Heart right ventricle (tissue), 16 donors: ENCODE measurements at places on chromosomes 12 and 14. TPM values are rescaled to one million over a fixed set of nuclear protein-coding genes. Genes with fewer than 3 reads are reported as not detected.

Gene PRICKLE1
- 2.9 TPM for polyA plus RNA-seq

Gene GLT8D2
- polyA plus RNA-seq, result 3.8 TPM

Gene ASCL1
- polyA plus RNA-seq, result not detected

Gene ZBTB1
- polyA plus RNA-seq, result 5.6 TPM

Gene TAS2R8
- polyA plus RNA-seq, result not detected

Gene ENDOU
- polyA plus RNA-seq, result 0.26 TPM

DNA sequence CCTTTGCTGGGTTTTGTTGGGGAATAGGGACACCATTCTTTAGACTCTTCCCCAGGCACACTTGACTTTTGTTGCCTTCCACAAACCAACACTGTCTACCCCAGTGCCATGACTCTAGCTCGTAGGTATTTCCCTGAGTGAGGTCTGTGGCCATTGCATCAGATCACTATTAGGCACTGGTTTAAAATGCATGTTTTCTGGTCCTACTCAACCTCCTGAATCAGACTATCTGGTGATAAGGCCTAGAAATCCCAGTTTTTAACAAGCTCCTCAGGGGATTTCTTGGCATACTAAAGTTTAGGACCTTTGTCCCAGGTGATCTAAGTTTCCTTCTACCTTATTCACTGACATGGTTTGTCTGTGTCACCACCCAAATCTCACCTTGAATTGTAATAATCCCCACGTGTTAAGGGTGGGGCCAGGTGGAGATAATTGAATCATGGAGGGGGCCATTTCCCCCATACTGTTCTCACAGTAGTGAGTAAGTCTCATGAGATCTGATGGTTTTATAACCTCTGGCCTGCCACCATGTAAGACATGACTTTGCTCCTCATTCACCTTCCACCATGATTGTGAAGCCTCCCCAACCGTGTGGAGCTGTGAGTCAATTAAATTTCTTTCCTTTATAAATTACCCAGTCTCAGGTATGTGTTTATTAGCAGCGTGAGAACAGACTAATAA lies 87.8 kb upstream of the PSMC1 start:
- DNase-seq, result no peak

DNA sequence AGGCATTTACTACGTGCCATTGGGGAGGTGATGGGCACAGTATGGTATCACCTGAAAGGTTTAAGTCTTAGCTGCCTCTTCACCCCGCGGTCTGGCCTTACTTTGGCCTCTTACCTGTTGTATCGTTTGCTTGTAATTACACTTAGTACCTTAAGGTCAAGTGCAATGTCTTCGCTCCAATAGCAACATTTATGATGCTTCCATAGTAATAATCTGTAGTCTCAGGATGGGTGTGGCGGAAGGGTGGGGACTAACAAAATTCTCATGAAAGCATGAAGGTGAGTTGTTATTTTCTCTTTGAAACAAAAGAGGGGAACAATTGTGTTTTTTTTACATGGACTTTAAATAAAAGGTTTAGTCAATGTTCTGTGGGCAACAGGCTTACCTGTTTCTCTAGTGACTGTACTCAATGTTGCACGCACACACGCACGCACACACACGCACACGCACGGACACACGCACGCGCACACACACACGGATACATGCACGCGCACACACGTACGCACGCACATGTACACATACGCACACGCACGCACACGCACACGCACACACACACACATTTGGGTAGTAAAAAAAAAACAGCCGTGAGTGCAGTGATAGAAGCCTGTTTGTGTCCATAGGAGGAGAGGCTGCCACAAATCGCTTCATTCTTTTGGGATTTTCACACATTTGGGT lies 91.4 kb downstream of the DNAH10 start:
- no peak for DNase-seq

DNA sequence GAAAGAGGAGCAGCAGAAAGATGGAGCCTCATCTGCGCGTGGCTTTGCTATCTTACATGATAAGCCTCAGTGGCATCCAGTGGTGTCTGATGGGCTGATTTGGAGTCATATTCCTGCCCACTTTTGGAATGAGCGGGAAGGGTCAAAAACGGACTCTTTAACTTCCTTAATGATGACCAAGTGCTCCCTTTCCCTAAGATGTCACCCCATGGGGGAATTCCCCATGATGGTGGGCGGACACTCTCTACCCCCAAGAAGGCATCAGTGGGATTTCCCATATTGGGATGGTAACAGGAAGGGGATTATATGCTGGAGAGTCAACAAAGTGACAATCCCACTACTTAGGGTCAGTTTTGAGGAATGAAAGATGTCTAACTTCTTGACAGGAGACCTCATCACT lies 110.9 kb downstream of the GPATCH2L start:
- DNase-seq, result no peak

DNA sequence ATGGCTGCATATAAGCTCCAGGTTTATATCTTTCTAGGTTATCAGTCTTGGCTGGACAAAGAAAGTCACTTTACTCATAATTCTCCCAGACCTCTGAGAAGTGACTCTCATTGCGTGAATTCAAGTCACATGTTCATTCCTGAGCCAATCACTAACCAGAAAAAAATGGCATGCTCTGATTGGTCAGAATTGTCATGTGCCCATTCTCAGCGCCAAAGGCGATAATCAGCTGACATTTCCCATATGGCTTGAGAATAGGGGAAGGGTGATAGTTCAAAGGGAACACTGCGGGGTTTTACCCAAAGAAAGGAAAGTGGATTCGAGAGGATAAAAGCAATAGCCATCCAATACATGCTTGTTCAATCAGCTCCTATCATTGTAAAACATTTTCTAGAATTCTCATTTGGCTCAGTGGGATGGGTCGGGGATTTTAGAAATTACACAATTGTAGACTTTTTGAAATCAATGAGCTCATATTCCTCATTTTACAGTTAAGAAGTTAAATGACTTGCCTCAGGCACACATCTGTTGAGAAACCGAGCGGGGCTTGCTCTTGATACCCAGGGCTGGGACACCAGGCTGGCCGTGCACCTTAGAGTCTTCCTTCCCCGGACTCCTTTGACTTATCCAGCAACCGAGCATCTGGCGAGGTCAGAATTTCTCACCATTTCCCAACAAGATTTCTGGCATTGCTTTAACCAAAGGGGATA lies 454.0 kb upstream of the TBX3 start:
- DNase-seq, result no peak

DNA sequence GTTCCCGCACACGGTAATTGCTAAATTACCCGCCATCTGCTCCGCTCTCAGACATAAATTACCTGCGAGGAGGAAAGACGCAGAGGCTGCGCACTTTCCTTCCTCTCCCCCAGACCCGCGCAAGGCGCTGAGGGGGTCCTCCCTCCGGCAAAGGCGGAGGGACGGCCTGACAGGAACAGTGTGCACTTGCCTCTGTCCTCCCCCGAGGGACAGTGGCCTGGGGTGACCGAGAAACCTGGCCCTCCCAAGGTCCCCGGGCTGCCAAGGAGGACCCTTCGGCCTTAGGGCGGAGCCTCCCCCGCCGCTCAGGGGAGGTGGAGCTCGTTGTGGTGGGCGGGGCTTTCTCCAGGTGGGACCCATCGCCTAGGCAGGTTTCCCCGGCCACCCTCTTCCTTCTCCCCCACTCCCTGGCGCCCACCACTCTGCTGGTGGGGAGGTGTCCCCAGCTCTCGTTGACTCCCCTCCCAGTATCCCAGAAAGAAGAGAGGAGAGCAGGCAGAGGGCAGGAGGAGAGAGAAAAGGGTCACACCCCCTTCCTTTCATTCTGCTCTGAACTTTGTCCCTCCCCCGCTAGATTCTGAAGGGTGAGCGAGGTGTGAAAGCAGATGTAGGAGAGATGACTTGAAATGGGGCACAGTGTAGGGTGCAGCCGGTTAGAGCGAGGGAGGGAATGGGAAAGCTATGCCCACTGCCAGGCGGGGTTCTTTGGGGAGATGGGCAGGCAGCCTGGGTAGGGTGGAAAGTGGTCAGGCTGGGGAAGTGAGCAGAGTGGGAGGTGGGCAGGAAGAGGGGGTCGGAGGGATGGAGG lies 11.4 kb upstream of the CALCOCO1 start:
- DNase-seq, result no peak

DNA sequence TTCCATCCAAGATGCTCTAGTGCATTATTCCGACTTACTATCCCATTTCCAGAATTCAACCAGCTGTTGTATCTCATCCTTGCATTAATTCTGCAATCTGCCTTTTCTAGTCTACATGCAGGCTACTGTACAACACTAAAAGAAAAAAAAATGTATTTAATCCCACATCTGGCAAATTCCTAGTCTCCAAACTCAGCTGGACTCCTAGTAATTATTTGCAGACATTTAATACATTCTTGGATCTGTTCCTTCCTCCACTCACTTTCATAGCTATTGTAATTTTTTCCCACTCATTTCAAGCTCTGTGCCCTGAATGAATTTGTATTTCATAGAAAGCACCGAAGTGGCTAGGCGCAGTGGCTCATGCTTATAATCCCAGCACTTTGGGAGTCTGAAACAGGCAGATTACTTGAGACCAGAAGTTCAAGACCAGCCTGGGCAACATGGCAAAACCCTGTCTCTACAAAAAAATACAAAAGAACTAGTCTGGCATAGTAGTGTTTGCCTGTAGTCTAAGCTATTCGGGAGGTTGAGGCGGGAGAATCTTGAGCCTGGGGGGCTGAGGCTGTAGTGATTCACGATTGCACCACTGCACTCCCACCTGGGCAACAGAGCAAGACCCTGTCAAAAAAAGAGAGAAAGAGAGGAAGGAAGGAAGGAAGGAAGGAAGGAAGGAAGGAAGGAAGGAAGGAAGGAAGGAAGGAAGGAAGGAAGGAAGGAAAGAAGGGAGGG lies 39.5 kb upstream of the YAF2 start:
- DNase-seq, result no peak

DNA sequence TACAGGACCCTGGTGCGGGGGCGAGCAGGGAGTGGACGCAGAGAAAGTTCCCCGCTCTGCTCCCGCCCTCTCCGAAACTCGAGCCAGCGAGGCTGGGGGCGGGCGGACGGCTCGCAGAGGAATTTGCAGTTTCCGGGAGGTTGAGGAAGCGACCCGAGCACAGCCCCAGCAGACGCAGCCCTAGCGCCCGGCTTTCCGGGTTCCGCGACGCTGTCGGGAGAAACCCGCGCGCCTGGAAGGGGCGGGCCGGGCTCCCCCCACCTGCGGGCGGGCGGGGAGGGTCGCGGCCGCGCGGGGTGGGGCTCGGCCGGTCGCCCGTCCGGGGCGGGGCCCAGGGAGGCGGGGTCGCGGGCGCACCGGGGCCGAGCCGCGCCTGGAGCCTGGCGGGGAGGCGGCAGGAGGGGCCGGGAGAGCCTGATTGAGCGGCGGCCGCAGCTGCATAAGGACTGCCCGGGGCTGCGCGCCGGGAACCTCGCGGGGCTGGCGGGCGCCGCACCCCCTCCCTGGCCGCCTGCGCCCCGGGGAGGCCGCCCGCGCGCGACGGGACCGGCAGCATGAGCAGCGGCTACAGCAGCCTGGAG lies at the start of gene RASSF3:
Gene RASSF3 (plus strand): TSS at position 417 of the 581 bp plus-strand sequence. CDS start 138 bp downstream, at position 555.
- DNase-seq, result peak; percentile 77

DNA sequence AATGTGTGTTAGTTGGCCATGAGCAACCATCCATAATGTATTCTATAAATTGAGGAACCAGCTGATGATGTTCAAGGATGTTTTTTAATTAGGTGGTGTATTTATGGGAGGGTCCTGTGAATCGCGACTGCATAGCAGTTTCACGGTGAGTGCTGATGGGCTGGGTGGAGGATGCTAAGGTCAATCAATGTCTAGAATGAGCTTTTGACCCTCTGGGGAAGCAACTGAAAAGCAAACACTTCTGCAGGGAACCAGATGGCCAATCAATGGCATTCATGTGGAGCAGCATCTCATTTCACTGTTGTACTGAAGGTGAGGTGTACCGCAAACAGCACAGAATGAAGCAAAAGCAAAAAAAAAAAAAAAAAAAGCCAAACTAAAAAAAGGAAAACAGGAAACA lies 676.1 kb upstream of the TMEM132C start:
- DNase-seq, result no peak

DNA sequence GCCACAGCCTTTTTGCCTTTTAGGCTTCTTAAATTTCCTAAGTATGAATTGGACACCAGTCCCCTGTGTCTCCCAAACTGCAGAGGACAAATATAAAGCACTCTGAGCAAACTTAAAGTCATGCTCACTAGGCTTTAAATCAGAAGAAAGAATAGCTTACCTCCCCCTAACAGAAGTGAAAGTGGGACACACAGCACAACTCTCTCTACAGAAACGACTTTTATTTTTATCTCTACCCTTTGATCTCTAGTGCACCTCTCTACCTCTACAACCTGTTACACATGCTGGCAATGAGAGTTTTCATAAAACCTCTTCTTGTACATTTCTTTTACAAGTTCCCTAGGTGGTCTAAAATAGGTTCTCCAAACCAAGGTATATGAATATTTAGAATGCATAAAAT lies 19.7 kb downstream of the IAPP start:
- no peak for DNase-seq

- DNase-seq, result no peak
These were observed 18.6 kb upstream of the KLRB1 start for GRCh38 chr12:9626291-9626690.

GRCh38 chr12:116183741-116184141 lies 93.8 kb downstream of the MED13L start:
- DNase-seq, result no peak

DNA sequence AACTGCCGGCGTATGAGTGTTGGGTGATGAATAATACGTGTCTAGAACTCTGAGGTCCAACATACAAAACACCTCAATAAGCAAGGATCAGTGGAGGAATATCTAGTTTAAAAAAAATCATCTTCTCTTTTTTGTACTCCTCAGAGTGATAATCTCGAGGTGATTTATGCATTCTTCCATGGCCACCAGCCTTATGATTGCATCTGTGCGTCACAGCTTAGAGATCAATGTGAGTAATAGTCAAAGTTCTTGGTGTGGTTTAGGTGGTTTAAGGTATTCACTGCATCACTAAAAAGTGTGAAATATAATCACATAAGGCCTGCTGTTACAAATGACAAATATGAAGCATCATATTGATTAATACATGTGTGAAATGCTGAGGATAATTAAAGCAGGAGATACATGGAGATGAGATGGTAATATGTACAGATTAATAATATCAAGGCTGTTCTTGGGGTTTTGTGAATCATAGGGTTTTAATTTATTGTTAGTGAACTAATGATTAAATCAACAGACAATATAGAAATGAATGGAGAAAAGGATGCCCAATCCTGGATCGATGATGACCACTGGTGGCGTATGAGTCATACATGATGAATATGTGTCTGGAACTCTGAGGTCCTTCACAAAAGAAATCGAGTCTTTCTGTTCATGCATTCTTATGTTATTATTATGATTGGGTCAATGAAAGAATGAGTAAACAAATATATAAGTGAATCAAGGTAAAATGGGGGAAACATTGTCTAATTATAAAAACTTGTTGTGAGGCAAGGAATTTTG lies 68.8 kb upstream of the RTL1 start:
- no peak for DNase-seq

DNA sequence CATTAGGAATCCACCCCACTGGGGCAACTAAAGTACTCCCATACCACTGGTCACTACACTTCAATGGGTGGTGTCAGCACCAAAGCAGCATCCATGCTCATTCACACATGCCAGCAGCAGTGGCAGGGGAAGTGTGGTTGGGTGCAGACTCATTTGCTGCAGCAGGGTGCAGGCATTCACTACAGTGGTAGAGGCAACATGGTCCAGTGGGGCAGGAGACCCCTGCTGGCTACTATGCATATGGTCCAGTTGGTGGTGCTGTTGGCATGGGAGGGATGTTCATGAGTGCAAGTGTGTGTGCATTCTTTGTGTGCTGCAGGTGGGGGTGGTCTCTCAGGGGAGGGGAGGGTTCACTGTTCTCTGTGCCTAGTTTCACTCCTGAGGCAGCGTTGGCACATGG lies 908.4 kb upstream of the NOVA1 start:
- DNase-seq, result no peak

- no peak for DNase-seq
These were observed 19.8 kb upstream of the AQP2 start for GRCh38 chr12:49930515-49931288.
